ENCODE measurements at places on chromosomes 6 and 20.

GRCh38 chr6:127299522-127300240, 33.0 kb downstream of the RNF146 start:
- no peak for DNase-seq

- no peak for DNase-seq
Observed at GRCh38 chr6:111265842-111266241, 178.5 kb downstream of the SLC16A10 start.

DNA sequence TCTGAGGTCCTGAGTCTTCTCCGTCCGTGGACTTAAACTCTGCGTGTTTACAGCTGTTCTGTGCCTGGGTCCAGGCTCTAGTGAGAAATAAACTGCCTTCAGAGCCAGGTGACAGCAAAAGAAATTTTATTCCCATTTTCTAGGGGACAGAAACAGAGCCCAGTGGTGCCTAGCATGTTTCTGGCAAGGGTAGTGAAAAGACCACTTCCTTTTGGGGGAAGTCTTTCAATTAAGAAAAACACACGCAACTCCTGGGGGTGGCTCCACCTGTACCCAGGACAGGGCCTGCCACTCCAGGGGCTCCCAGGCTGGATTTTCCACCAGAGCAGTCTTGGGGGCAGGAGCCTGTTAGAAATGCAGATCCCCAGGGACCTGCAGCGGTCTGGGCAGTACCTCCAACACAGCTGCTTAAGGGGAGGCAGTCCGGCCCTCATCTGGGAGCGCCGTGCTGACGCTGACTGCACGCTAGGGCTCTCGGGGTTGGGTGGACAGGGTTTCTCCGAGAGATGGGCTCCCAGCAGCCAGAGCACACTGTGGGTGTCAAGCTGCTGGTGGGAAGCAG, 23.0 kb upstream of the AVP start:
- DNase-seq: no peak

- DNase-seq: no peak
Observed at GRCh38 chr20:21395666-21396598, 1.4 kb downstream of the NKX2-4 start.

DNA sequence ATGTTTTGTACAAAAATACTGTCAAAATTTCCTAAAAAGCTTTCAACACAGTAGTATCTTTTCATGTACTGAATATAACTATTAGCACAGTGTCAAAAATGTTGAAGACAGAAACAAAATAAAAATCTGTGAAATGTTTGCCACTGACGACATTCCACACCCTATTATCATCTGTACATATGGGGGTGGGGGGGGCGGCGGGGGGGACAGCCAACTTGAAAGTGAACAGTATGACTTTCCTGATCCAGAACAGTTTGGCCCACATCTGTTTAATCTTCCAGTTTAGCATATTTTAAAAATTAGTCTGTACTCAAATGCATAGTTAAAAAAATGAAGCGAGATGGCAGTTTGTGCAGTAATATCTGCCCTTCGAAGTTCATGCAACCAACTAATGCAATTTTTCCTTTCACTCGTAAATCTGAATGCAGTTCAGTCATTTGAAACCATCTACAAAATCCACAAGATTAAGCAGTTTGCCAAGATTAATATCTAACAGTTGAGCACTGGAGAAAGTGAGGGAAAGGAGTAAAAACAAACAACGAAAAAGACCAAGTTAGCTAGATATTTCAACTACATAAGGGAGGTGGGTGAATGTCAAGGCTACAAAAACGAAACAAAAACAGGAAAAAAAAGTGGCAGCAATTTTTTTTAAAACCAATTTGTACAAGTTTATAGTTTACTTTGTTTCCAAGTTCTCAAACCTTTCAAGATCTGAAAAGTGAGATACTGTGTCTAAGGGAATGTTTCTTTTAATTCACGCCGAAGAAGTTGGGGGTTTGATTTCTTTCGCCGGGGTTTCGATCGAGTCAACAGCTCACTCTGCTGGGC, 1.9 kb downstream of the CITED2 start:
- DNase-seq: no peak

DNA sequence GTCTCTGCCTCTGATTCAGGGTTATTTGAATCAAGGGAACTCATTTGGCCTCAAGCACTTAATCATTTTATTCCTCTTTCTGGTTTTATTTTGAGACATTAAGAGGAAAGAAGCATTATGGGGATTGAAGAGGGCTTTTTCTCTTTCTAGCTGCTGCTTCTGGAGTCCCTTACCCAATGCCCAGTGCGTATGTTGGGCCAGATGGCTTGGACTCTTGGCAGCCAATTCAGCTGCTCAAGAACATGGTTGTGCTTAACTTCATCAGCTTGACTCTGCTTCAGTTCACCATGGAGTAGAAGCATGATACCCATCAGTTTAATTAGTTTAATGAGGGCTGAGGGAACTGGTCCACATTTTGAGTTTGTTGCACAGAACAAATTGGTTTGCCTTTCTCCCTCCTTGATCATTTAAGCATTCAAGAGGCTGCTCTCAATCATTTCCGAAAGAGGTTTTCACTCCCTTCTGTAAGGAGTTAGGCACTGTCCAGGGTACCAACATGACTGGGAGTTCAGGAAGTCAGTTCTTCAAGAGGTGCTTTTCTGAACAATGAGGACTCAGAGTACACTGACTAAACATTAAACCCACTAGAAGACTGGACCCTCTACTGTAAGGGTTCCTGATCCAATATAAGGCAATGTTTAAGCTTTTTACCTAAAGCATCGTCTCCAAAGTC, 14.6 kb downstream of the PDYN start:
- no peak for DNase-seq

- DNase-seq: no peak
Observed at GRCh38 chr6:69623357-69623756, 173.5 kb downstream of the LMBRD1 start.

- no peak for DNase-seq
Observed at GRCh38 chr20:15482525-15482924, 1090.7 kb downstream of the KIF16B start.

GRCh38 chr20:5141615-5142014, 14.8 kb downstream of the CDS2 start:
- no peak for DNase-seq
